ENCODE measurements at places on chromosomes 16 and 17. TPM values are rescaled to one million over a fixed set of nuclear protein-coding genes. Genes with fewer than 3 reads are reported as not detected.

DNA sequence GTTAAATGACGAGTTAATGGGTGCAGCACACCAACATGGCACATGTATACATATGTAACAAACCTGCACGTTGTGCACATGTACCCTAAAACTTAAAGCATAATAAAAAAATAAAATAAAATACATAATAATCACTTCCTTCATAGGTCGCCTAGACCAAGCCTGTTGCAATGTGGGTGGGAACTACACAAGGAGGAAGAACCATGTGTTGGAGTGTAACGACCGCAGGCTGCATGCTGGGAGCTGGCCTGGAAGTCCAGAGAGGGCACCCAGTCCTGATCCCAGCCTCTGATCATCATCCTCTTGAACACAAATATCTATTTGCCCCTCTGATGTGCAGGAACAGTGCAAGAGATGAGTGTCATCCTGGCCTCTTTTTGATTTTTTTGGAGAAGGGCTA lies 224.7 kb upstream of the ASIC2 start:
- no peak for DNase-seq

TEKT3 gene
- 0.54 TPM for total RNA-seq

GRCh38 chr16:86347090-86347489 lies 163.2 kb upstream of the FOXF1 start:
- DNase-seq, result no peak

GRCh38 chr17:80663781-80664206 lies 119.2 kb downstream of the RPTOR start:
- DNase-seq, result no peak

DNA sequence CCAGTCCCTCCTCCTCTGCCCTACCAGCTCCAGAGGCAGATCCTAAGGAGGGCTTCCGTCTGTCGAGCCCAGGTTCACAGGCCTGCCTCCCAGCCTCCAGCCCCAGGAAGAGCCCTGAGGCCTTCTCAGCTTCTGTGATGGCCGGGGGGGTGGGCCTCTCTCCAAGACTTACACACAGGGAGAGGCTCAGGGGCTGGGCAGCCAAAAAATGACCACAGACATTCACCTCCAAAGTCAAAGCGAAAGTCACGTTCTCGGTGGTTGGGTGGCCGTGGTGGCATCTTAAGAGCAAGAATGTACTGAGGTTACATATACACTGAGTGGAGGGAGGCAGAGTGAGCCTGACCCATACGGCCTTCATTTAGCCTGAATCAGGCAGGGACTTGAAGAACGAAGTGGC lies 119.1 kb downstream of the CCDC182 start:
- no peak for DNase-seq

DNA sequence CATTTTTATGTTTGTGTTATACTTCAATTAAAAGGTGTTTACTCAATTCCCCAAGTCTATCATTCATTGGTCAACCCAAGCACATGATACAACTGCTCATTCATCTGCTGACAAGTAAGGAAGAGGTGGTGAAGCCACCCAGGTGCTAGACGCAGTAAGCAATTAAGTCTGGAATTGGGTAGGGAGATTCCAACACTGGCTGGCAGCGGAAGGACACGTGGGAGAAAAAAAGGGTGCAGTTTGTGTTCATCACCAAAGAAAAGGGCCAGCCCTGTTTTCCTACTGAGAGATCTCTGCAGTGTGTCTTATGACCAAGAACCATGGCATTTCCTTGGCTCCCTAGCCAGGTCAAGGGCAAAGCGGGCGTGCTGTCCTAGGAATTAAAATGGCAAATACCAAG lies 11.8 kb upstream of the ZNF23 start:
- DNase-seq, result no peak

DNA sequence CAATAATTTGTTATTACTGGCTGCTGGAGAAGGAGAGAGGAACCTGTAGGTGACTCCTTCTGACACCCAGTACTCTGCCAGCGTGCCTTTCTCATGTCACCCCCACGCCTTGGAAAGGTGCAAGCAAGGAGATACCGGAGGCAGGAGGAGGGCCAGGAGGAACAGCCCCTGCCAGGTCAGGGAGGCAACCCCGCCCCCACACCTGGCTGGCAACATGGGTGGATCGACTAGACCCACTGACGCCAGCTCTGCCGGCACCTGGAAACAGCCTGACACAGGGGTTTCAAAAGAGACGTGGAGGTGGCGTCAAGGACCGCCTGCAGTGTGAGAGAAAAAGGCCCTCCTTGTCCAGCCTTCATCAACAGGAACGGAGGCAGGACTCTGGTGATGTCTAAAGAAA lies 62.3 kb downstream of the CYB5B start:
- no peak for DNase-seq

DNA sequence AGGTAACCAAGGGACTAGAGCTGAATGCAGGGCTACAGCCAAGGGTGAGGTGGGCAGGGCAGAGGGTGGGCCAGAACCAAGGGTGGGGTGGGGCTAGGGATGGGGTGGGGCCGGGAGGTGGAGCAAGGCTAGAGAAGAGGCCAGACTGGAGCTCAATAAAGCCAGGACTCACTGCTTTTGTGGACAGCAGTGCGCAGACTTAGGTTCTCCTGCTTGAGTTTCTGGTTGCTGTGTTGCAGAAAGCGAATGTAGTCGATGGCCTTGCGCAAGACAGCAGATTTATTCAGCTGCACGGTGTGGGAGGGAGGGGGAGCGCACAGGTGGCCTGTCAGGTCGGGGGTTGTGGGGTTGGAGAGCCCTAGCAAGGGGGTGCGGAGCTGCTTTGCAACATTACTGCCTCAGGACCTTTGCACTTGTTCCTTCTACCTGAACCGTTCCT lies 18.7 kb downstream of the SREBF1 start:
- DNase-seq, result no peak

DNA sequence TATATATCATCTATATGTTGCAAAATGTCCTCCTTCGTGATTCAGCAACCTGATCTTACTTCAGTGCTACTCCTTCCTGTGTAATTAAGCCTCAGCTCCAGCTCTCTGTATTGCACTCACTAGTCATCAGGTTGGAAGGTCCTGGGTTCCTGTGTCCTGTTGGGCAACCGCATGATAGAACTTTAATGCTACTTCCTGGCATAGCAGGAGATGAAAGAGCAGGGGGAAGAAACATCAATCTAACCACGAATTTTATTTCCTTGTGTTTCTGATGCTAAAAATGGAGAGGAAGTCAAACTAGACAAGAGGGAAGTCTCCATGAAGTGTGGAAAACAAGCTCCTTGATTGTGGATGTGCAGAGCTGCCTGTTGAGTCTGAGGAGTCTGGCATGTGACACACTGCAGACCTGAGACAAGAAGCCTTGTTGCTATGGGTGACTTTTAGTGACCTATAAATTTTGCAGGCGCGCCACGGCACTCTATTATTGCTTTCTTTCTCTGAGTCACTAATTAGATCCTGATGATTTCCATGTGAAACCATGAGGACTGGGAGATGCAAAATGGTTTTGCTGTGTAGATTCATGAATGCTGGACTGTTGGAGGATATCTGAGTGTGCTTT lies 25.6 kb downstream of the IGSF6 start:
- DNase-seq, result no peak

GRCh38 chr17:78759969-78760352 lies 22.1 kb downstream of the CYTH1 start:
- DNase-seq, result no peak

POLR2A gene
- total RNA-seq, result 200 TPM

DNA sequence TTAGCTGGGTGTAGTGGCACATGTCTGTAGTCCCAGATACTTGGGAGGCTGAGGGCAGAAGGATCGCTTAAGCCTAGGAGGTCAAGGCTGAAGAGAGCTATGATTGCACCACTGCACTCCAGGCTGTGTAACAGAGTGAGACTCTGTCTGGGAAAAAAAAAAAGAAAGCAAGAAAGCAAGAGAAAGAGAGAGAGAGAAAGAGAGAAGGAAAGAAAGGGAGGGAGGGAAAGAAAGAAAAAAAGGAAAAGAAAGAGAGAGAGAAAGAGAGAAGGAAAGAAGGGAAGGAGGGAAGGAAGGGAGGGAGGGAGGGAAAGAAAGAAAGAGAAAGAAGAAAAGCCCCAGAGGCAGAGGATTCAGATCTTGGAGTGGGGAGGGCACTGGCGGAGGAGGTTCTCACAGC lies 6.5 kb downstream of the DHX58 start:
- DNase-seq, result no peak

GRCh38 chr17:63686138-63686685 lies 13.7 kb downstream of the LIMD2 start:
- DNase-seq, result no peak

DNA sequence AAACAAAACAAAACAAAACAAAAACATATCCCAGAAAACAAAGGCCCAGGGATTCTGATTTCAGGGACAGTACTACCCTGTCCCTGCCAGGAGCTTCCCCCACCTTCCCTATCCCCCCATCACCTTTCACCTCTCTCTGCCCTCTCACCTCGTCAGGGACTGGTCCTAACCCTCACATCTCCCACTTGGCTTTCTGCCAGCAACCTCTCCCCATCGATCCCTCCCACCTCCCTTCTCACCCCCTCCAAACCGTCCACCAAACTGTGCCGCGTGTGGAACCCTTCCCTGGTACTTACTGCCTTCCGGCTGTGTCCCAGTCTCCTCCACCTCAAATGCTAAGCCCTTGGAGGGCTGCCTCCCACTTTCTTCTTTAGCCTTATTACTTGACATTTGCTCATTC lies 36.4 kb downstream of the TMEM186 start:
- DNase-seq, result no peak

KRTAP4-5 gene
- not detected for total RNA-seq

WFDC1 gene
- total RNA-seq, result 0.93 TPM

GRCh38 chr17:73591296-73592078 lies 52.8 kb downstream of the SDK2 start:
- no peak for DNase-seq

- no peak for DNase-seq
Observed at GRCh38 chr17:77034677-77035424, 105.9 kb upstream of the SEC14L1 start.

FBXO39 gene
- total RNA-seq, result not detected

- DNase-seq, result no peak
Observed at GRCh38 chr17:73156887-73157520, 7.8 kb upstream of the SSTR2 start.

- no peak for DNase-seq
Observed at GRCh38 chr17:81274471-81274855, 20.6 kb downstream of the SLC38A10 start.

SLC5A2 gene
- total RNA-seq, result not detected

- DNase-seq, result no peak
Observed at GRCh38 chr16:79429381-79430190, 171.0 kb downstream of the MAF start.

DNA sequence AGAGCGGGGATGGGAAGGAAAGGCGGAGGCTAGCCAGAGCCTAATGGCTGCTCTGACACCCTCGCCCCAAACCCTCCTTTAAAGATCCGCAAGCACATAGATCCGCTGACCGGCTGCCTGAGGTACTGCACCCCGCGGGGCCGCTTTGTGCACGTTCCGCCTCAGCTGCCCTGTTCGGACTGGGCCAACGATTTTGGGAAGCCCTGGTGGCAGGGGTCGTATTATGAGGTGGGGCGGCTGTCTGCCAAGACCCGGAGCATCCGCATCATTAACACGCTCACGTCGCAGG lies 663 bp downstream of the CYB5D1 start:
- DNase-seq, result peak; percentile 76

GRCh38 chr16:844638-845350 lies 44.3 kb upstream of the GNG13 start:
- DNase-seq, result no peak

- DNase-seq, result no peak
Observed at GRCh38 chr17:1367351-1367745, 32.7 kb downstream of the YWHAE start.

DNA sequence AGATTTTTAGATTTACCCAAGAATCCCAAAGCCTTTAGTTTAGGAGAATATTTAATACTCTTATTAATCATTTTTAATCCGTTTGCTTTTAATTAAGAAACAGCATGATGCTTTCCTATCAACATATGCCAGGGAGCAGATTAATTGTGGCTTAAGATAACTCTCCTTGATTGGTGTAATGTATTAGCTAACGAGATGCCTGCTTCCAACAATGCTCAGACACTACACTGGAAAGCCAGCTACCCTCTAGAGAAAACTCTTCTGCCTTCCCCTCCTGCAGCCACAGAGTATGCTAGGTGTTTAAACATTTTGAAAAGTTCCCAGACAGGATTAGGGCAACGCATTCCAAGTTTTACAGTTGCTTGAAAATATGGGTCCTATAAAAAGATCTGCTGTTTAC lies 142.2 kb downstream of the AATF start:
- DNase-seq, result no peak

GRCh38 chr17:1398931-1399678 lies 917 bp downstream of the YWHAE start:
- DNase-seq, result no peak

DNA sequence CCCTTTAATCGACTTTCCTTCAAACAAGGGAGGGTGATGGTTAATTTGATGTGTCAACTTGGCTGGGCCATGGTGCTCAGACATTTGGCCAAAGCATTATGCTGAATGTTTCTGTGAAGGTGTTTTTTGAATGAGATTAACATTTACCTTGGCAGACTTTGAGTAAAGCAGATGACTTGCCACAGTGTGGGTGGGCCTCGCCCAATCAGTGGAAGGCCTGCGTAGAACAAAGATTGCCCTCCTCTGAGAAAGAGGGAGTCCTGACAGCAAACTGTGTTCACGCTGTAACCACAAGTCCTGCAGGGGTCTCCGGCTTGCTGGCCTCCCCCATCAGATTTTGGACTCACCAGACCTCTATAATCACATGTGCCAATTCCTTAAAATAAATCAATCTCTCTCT lies 118.7 kb downstream of the SOX9 start:
- no peak for DNase-seq

- DNase-seq, result no peak
Observed at GRCh38 chr16:56019274-56019673, 144.1 kb upstream of the CES5A start.

ORMDL3 gene
- total RNA-seq, result 70.9 TPM

UNK gene
- total RNA-seq, result 65.5 TPM

DNA sequence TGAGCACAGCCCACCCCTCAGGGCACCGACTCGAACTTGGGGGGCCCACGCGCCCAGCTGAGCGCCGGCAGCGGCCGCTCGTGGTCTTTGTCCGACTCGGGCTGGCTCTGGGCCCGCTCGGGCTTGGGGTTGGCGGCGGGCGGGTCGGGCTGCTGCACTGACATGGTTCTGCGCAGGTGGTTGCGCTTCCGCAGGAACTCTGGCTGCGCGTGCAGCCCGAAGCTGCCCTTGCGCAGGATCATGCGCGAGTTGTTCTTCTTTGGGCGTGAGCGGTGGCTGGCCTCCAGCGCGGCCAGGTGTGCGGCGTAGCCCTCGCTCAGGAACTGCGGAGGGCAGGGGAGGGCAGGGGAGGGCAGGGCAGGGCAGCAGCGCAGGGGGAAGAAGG lies 11.1 kb downstream of the PIMREG start:
- peak; percentile 57 for DNase-seq

LGALS9 gene
- 6.5 TPM for total RNA-seq

ODAD4 gene
- 3.4 TPM for total RNA-seq

HBM gene
- total RNA-seq, result not detected

GRCh38 chr17:10041916-10042588 lies 137.0 kb upstream of the RCVRN start:
- no peak for DNase-seq

VMO1 gene
- total RNA-seq, result 2.5 TPM
